ENCODE measurements at places on chromosomes 16 and 17.

DNA sequence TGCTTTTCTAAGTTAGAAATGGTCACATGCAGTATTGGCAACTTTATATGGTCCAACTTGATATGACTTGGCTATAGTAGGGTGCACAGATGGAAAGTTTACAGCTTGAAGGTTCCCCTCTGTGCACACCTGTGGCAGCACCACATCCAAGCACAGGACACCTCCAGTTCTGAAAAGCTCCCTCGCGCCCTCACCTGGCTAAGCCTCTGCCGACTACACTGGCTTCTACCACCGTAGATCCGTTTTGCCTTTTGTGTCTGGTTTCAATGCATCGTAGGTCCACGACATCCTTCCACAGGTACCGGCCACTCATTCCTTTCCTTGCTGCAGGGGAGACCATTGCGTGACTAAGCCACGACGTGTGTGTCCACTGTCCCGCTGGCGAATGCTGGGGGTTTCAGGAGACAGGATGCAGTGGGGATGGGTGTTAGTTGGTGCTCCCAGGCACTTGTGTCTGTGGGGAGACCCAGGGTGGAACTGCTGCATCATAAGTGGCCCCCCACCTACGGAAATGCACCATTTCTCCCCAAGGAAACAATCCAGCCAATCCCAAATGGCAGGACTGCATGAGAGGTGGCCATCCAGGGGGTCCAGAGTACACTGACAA is 4.9 kb upstream of the RASD1 start:
- no peak for DNase-seq

GRCh38 chr16:76389126-76389525 is 111.9 kb downstream of the CNTNAP4 start:
- no peak for DNase-seq

DNA sequence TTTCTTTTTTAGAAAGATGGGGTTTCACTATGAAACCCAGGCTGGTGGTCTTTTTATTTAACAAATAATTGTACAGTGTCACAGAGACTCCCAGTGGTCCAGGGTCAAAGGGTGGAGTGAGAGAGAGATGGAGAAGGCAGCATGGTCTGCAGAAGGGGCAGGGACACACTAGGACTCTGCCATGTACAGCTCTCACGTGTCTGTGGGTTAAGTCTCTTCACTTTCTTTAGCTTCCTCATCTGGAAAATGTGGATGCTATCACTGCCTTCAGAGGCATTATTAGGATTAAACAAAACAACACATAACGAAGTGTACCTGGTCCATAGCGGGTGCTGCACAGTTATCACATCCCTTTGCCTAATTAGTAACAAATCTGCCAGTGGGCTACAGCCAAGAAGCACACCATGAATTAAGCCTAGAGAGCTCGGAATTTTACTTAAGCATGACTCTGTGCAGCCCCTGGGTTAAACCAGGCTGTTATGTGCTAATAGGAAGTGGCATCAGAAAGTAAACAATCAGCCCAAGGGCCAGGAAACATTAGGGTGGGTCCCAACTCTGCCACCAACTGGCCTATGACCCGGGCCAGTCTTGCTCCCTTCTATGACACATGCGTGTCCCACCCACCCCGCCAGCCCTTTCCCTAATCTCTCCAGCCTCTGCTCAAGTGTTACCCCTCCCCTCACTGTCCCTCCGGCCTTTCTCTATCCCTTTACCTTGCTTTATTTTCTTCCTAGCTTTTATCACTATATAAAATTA is 13.9 kb downstream of the TOP3A start:
- no peak for DNase-seq

GRCh38 chr16:89827383-89828198 is 684 bp upstream of the SPIRE2 start:
- no peak for DNase-seq

DNA sequence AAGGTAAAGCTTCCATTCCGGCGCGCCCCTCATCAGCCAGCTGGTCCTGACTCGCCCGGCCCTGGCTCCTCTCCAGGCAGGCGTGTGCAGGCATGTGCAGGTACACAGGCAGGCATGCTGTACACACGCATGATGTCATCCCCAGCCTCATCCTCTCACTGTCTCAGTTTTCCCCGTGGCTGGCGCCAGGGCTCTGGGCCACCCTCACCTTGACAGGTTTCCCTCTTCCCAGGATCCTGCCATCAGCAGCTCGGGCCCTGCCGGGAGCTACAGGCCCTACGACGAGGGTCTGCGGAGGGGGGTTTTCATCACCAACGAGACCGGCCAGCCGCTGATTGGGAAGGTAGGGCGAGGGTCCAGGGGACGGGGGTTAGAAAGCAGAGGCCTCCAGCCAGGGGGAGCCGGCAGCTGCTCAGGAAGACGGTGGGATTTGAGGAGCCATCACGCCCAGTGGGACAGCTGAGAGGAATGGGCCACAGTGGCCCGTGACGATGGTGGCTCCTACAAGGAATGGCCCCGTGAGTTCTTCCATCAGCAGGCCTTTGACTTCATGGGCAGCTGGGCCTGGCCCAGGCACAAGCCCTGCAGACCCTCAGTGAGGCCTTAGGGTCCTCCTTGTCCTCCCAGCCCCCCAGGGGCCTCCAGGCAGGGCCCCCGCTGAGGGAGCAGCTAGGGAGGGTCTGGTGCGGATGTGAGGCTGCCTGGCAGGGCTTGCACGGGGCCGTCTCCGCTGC is 8.5 kb downstream of the GAA start:
- DNase-seq: no peak

DNA sequence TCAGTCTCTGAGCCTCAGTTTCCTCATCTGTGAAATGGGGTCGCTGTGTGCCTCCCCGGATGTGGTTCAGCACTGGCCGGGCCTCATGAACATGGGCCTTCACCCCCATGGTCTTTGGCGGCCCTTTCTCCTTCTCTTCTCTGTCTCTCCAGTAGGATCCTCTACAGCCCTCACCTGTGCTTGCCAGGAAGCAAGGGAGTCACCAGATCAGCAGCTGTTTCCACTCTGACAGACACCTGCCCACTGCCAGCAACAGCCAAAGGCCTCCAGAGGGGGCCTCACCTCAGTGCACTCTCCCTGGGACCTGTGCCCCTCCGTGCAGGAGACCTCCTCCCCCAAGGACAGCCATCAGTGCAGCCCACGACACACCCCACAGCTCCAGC is 89.4 kb downstream of the C16orf78 start:
- DNase-seq: no peak

DNA sequence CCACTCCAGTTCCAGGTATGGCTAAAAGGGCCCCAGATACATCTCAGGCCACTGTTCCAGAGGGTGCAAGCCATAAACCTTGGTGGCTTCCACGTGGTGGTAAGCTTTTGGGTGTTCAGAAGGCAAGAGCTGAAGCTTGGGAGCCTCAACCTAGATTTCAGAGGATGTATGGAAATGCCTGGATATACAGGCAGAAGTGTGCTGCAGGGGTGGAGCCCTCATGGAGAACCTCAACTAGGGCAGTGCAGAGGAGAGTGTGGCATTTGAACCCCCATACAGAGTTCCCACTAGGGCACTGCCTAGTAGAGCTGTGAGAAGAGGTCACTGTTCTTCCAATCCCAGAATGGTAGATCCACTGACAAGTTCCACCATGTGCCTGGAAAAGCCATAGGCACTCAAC is 267.3 kb downstream of the SLC39A11 start:
- DNase-seq: no peak

DNA sequence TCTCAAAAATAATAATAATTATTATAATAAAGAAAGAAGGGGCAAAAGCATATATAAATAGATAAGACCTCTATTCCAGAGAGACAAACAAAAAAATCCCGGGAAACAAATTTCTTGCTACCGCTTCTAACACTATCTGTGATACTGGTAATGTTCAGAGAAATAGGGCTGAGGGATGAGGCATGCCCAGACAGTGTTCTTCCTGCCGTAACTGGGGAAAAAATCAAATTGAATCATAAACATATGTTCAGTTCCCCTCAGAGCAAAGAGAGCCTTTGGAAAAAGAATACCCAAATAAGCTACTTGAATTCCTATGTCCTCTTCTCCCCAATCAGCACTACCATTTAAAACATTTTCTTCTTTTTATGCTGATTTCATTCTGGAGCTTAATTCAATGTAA is 688.0 kb downstream of the KCNJ2 start:
- DNase-seq: no peak

DNA sequence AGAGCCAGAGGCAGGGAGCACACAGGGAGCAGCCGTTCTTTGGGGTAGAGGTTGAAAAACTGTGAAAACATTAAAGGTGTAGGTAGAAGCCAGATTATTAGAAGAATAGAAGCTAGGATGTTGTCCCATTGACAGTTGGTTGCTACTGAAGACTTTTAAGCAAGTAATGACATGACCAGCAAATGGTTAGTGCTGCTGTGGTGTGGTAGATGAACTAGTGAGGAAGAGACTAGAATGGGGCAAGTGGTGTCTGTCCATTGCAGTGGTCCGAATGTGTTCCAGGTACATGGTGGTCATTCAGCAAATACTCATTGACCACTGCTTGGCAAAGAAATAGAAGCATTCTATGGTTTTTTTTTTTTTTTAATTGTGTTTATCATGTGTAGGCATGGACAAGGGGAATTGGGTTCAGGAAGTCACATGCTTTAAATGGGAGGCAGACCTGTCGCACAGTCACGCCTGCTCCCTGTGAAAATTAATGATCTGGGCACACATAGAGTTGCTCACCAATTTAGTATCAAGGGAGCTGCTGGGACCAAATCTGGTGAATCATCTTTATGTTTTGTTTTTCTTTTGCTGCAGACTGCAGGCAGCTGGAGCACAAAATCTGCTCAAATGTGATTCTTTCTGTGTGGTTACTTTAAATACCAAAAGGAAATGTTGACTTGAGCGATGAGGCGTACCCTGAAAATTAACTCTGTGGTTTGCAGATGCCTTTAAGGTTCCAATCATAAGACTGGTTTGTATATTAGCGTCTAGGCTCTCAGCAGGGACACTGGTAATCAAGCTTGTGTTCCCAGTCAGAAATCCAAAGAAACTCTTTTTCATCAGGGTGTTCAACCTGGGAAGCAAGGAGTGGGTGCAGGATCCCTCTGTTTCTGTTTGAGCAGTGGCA is 30.7 kb downstream of the YPEL2 start:
- no peak for DNase-seq

DNA sequence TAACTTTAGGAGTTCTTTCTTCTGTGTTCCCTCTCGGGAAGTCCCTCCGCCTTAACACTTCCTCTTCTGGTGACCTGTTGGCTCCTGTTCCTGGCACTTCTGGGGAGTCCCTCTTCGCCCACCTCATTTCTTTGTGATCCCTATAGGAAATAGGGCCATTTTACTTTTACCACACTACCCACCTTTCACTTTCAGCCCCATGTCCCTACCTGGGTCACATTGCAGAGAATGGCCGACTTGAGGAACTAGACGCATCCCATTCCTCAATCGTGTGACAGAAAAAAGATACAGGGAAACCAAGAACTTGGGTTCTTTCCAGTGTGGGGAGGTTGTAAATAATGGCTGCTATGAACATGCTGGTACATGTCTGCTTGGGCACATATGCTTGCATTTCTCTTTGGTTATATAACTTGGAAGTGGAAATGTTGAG is 6.6 kb downstream of the IL21R start:
- no peak for DNase-seq

DNA sequence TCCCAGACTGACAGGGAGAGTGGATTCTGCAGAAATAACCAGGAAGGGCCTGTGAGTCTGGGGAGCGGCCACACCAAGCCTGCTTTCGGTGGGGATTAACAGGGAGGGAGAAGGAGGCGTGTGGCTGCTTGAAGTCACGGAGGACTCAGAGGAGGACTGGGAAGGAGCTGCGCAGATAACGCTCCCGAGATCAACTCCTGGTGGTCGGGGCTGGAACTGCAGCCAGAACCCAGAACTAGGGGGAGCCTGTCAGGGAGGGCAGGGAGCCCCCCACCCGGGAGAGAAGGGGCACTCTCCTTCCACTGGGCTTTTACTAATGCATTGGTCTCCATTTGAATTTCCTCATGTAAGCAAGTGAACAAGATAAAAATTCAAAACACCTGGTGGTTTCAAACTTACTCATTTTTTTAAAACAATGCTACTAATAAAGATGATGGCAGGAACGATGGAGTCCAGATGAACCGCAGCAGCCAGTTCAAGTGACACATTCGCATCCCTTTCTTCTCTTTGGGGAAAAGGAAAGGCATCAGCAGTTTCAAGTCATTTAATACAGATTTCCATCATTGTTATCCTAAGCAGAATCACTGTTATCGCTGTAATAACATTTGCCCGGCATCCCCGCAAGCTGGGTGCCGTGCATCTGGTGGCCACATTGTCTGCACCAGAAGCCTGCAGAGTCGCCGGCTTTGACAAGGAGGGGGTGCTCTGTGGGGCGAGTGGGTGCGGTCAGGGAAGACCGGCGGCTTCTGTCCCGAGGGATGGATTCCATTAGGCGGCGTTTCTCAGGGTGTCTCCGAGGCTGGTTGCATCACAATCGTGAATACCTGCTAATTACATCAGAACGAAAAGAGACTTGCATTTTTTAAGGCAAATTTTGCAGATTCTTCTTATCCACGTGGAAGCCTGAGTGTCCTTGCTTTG is 183.0 kb downstream of the FOXL1 start:
- DNase-seq: no peak

GRCh38 chr16:65510850-65511249 is 389.0 kb upstream of the CDH11 start:
- no peak for DNase-seq

DNA sequence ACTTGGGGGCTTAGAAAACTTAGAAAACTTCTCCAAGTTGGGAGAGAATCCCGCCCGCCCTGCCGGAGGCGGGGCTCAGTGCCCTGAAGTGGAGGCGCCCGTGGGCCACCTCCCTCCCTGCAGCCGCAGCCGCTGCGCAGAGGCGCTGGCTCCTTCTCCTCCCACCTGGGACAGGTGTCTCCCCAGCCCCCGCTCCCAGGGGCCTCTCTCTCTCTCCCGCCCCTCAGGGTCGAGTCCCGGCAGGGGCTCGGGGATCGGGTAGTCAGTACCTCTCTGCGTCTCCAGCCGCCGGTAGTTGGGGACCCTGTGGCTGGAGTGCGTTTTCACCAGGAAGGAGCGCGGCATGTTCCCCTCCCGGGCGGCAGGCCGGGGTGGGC is 257 bp downstream of the SNAI3 start:
- no peak for DNase-seq

All from stimulated activated CD8-positive, alpha-beta memory T cell treated with anti-CD3 and anti-CD28 coated beads, Interleukin-4, amount 100 ng/mL, for 1 hour (primary cell).